ENCODE measurements at places on chromosomes 6 and 20.

DNA sequence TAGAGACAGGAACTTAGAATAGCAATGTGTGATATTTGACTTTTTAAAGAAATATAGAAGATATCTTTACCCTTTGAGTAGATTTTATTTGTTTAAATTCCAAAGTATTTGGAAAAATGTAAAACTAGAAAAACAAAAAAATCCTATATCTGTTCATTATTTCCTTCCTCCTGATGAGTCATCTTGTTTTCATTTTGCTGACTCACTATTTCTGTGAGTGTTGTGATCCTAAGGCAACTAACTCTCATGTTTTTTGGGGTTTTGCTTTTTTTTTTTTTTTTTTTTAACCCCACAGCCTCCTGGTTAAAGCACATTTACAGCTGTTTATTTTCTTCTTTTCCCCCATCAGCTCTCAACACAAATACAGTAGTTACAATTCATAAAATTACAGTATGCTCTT lies 37.8 kb upstream of the THEMIS start:
- DNase-seq: no peak

- no peak for DNase-seq
Measured at GRCh38 chr6:21227486-21227885, 366.1 kb upstream of the SOX4 start.

- no peak for DNase-seq
Measured at GRCh38 chr6:112268654-112269053, 14.3 kb upstream of the LAMA4 start.

DNA sequence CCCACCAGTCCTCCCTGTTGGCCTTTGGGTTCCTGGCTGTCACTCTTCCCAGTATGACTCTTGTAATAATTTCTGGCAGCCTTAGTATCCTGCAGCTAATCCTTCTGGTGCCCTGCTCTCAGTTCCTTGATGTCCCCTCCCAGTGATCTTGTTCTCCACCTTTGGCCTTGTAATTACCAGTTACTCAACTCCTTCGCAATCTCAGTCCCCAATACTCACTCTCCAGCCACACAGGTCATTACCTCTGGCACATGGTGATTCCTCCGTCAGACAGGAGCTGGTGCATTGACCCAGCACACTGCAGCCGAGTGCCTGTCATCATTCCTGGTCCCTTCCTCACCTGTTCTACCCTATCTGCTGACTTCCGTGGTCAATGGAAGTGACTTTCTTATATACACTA lies 101.4 kb downstream of the FAM120B start:
- no peak for DNase-seq

DNA sequence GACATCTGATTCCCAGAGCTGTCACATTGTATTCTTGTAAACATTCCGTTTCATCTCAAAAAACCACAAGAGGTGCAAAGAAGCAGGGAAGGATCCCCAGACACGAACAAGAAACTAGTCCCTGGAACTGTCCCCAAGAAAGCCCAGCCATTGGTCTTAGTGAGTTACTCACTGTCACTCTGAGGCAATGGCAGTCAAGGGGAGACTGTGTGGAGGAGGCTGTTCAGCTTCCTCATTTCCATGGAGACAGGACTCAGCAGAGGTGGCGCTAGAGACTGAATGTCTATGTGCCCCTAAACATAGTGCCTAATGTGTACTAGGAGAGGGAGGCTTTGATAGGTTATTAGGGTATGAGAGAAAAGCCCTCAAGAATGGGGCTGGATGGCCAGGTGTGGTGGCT lies 11.1 kb downstream of the ULBP1 start:
- no peak for DNase-seq

DNA sequence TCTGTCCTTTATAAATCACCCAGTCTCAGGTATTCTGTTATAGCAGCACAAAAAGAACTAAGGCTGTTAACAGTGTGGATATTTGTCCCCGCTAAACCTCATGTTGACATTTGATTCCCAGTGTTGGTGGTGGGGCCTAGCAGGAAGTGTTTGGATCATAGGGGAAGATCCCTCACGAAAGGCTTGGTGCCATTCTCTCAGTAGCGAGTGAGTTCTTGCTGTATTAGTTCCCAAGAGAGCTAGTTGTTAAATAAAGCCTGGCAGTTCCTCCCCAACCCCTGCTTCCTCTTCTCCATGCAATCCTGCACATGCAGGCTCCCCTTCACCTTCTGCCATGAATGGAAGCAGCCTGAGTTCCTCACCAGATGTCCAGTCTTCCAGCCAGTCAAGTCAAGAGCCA lies 29.8 kb upstream of the ERVFRD-1 start:
- no peak for DNase-seq

GRCh38 chr20:35954907-35955251 lies 577 bp upstream of the SCAND1 start:
- DNase-seq: no peak

GRCh38 chr20:62732031-62732760 lies 23.6 kb downstream of the NTSR1 start:
- DNase-seq: no peak

GRCh38 chr6:148175550-148176188 lies 167.0 kb upstream of the SASH1 start:
- no peak for DNase-seq

- DNase-seq: no peak
Measured at GRCh38 chr6:99252421-99252820, 97.1 kb downstream of the FAXC start.

DNA sequence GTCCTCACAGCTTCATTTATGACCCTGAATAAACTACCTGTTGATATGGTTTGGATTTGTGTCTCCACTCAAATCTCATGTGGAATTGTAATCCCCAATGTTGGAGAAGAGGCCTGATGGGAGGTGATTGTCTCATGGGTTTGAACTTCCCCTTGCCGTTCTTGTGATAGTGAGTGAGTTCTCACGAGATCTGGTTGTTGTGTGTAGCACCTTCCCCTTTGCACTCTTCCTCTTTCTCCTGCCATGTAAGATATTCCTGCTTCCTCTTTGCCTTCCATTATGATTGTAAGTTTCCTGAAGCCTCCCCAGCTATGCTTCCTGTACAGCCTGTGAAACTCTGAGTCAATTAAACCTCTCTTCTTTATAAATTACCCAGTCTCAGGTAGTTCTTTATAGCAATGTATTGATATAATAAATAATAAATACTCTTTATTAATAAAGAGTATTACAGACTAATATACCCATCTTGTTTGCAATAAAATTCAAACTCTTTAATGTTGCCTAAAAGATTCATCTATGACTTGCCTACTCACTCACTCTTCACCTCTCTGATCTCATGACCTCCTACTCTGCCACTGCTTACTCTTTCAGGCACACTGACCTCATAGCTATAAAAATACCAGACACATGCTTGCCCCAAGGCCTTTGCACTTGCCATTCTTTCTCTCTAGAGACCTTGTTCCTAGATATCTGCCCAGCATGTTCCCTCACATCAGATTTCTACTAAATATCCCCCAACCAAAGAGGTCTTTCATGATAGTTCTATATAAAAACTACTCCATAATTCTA lies 256.4 kb upstream of the MARCKS start:
- DNase-seq: no peak

- no peak for DNase-seq
Measured at GRCh38 chr6:13432526-13433184, 54.7 kb downstream of the GFOD1 start.

DNA sequence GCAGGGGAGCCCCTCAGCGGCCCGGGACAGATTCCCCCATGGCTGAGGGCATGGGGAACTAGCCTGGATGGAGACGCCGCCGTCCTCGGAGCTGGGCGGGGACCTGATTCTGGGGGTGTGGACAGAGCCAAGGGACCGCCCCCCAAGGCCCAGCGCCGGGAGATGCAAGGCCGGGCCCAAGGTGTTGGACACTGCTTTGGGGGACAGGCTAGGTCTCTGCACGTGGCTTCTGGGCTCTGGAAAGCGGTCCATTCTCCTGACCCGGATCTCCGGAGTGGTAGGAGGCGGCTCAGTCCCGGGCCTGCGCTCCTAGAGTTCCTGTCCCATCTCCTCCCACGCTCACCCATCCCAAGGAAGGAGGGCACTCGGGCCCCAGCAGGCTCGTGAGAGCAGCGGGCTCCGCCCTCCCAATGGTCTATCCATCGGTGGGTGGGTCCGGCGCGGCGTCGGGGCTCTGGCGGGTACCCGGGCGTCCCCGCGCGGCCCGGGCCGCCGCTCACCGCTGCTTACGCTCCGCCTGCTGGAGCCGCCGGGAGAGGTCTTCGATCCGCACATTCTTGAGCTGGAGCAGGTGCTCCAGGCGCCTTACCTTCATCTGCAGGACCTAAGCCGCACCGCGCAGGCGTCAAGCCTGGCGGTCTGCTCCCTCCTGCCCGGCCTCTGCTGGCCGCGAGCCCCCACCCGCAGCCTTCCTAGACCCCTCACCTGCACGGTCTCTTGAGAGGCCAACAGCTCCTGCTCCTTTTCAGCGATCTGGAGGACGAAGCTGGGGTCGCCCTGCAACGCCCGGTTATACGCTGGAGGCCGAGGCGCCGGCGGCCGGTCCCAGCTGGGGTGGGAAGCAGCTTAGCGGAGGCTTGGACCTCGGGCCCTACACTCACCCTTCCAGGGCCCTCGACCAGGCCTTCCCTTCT lies 3.3 kb downstream of the SPEF1 start:
- no peak for DNase-seq

DNA sequence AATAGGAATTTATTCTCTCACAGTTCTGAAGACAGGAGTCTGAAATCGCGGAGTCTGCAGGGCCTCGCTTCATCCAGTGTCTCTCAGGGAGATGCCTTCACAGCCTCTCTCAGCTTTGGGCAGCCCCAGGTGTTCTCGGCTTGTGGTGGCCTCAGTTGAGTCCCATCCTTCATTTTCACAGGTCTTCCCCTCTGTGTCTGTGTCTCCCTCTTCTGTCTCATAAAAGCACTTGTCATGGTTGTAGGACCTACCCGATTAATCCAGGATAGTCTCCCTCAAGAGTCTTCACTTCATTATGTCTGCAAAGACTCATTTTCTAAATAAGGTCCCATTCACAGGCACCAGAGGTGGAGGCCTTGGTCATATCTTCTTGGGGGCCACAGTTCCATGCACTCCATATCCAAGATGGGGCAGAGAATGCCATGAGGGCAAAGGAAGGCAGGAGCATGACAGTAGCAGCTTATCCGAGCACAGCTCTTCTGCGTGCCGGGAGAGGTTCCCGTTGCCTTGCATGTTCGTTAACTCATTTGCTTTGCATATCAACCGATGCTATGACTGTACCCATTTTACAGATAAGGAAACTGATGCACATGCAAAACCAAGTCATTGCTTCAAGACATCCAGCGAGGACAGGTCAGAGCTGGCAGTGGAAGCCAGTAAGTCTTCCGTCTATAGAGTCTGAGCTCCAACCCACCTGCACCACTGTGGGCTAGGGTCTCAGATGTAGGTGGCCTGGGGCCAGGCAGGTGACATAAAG lies 363.8 kb upstream of the SULF2 start:
- DNase-seq: no peak

- DNase-seq: no peak
Measured at GRCh38 chr6:4055420-4056041, 23.4 kb downstream of the FAM217A start.

GRCh38 chr20:63441136-63442099 lies 31.0 kb downstream of the KCNQ2 start:
- DNase-seq: no peak

DNA sequence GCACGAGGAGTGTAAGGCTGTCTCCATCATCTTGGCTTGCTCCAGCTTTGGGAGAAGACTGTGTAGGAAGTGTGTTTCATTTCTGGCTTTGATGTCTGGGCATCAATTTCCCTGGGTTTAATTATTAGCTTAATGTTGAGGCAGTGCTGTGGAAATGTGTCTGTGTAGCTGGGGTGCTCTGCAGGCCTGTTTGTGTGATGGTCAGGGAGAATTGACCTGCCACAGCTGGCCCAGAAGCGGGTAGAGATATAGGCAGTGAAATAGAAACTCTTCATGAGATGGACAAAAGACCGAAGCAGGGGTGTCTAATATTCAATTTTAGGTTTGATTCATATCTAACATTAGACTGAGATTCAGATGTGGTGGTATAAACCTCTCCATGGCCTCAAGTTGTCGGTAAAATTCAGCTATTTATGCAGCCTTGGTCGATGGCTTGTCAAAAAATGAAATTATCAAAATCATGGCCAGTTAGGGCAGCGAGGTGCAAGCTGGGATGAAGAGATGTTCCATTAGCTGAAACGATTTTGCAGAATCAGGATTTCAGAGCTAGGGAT lies 95.3 kb upstream of the SNX9 start:
- no peak for DNase-seq

GRCh38 chr6:10413850-10414738 lies 780 bp downstream of the TFAP2A start:
- DNase-seq: no peak

DNA sequence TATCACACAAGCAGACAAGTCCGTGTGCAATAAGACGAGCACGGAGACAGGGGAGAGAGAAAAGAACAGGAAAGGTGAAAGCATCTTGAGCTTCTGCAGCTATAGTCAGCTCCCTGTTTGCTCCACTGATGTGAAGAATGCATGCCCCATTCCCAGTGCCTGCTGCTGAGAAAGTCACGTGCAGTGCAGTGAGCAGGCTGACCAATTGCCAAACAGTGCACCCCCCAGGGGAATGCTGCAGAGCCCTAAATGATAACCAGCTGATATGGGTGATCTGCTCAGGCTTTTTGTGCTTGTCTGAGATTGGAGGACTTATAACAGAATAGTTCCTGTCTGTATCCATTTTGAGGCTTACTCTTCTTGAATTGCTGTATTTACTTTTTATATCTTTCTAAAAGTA lies 121.5 kb downstream of the PACRG start:
- DNase-seq: no peak

GRCh38 chr6:166026586-166027126 lies 141.0 kb downstream of the TBXT start:
- DNase-seq: no peak

DNA sequence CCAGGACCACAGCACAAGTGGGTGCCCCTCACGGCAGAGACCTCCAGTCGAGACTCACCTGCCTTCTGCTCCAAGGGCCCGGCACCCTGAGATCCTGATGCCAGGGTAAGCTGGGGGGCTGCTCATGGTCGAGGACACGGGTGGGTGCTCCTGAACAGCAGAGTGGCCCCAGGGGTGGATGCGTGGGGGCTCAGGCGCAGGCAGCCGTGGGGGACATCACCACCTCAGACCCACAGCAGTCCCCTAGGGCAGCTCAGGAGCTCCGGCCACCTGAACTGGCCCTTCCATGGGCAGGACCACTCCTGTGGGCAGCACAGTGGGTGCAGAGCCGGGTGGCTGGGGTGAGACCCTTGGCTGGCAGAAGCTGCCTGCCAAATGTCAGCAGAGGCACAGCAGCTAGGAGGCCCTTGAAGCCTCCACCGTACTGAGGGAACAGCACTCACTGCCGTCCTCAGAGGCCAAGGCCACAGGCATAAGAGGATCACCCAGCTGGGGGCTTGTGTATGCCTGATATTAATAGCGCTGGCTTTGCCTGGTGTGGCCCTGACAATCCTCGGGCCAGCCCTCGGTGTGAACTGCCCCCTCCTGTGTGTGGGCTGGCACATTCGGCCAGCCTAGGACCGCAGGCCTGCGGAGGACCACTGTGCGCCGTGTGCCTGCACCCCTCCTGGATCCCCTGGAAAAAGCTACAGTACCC lies 5.4 kb downstream of the UCKL1 start:
- DNase-seq: no peak

- DNase-seq: no peak
Measured at GRCh38 chr6:158958504-158959386, 41.3 kb downstream of the RSPH3 start.
